ENCODE measurements at places on chromosomes 5 and 9.

GRCh38 chr5:167709625-167710024 lies 581.8 kb upstream of the WWC1 start:
- DNase-seq: no peak

- no peak for DNase-seq
Observed at GRCh38 chr9:116599342-116599884, 87.7 kb upstream of the TRIM32 start.

DNA sequence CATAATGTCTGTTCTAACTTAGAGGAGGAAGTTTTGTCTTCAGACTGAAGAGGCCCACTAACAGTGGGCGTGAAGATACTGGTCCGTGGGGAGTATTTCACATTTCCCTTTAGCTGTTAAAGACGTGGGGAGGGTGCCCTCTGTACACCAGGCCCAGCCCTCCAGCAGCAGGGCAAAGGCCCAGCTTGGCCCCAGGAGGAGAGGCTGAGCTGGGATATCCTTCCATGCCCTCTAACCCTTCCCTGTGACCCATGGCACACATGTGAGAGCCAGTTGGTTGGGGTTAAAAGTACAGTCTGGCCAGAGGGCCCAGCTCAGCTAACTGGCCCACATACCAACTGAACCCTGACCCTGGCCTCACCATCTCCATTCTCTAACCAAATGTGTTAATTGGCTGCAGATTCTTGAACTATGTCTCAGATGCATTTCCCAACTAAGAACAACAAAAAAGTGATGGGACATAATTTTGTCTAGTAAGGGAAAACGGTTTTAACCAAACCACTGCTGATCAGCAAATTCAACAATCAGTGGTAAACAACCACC lies 74.4 kb downstream of the LHFPL2 start:
- no peak for DNase-seq

DNA sequence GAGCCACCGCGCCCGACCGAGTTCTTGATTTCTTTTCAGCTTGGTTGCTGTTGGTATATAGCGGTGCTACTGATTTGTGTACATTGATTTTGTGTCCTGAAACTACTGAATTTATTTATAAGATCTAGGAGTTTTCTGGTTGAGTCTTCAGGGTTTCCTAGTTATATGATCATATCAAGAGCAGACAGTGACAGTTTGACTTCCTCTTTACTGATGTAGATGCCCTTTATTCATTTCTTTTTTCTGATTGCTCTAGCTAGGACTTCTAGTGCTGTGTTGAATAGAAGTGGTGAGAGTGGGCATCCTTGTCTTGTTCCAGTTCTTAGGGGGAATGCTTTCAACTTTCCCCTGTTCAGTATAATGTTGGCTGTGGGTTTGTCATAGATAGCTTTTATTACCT lies 17.4 kb upstream of the LRRC19 start:
- no peak for DNase-seq

DNA sequence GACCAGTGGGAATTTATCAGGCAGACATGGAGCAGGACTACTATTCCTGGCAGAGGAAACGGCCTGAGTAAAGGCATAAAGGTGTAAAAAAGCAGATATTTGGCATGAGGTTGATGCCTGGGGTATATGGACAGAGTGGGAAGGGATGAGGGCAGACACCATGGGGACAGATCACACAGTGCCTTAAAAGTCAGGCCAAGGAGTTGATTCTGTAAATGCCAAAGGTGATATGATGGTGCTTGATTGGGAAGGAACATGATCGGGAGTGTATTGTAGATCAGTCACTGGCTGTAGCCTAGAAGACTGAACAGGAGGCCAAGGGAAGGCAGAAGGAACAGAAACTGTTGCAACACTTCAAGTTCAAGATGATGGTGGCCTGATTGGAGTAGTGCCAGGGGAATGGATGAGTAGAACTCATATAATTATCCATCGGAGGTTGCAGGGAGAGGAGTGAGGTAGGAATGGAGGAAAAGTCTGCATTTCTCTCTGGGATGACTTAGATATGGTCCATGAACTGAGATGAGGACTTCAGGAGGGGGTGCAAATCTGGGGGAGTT lies 594.3 kb upstream of the KLF4 start:
- DNase-seq: no peak

- no peak for DNase-seq
Observed at GRCh38 chr9:134163371-134164196, 780 bp downstream of the RNU6ATAC start.

All from NCI-H1930 (cell line).